Stimulated activated CD8-positive, alpha-beta memory T cell treated with anti-CD3 and anti-CD28 coated beads, Interleukin-4, amount 100 ng/mL, for 1 hour (primary cell): ENCODE measurements at places on chromosomes 4 and X.
A peak's percentile ranks its signal among the peaks of the same experiment; 100 is the strongest.

GRCh38 chr4:180052629-180053028 lies 2190.6 kb upstream of the TENM3 start:
- DNase-seq, result no peak

GRCh38 chrX:155263854-155264628 lies at the start of gene RAB39B:
TSS of gene RAB39B (minus strand) at chrX:155264491. CDS start at chrX:155264288, 203 bp downstream.
- DNase-seq, result peak; percentile 34

DNA sequence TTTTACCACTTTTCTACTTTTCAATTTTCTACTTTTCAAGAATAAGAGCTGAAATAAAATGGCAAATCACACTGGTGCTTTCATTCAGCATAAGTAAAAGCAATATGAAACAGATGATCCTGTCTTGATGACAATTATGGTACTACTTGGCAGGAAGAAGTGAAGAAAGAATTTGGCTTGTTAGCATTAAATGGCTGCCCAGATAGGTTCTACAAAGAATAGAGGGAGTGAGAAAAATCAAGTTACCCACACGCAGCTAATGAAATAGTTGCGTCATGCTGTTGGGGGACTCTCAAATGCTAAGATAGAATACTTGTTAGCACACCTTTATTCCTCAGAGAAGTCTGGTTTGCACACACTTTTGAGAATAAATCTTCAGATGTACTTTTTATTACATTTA lies 12.5 kb upstream of the LCORL start:
- DNase-seq, result no peak

- no peak for DNase-seq
Observed at GRCh38 chr4:56665781-56666180, 15.3 kb downstream of the HOPX start.

GRCh38 chr4:82599336-82599735 lies 37.5 kb upstream of the TMEM150C start:
- no peak for DNase-seq

GRCh38 chrX:154369449-154370299 lies 4.8 kb downstream of the FLNA start:
- DNase-seq, result peak; percentile 63

DNA sequence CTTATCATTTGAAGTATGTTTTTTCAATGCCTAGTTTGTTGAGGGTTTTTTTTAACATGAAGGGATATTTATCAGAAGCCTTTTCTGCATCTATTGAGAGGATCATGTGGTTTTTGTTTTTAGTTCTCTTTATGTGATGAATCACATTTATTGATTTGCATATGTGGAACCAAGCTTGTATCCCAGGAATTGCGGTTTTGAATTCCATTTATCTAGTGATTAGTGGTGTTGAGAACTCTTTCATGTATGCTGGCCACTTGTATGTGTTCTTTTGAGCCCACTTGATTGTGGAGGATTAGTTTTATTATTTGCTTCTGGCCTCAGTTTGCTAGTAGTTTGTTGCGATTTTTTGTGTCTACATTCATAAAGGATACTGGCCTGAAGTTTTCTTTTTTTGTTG lies 85.0 kb upstream of the CNKSR2 start:
- no peak for DNase-seq

- no peak for DNase-seq
Observed at GRCh38 chr4:122775987-122776836, 43.7 kb downstream of the BBS12 start.

GRCh38 chr4:114180481-114180880 lies 201.0 kb upstream of the ARSJ start:
- no peak for DNase-seq

GRCh38 chr4:168551945-168552695 lies 55.3 kb downstream of the PALLD start:
- DNase-seq, result no peak

DNA sequence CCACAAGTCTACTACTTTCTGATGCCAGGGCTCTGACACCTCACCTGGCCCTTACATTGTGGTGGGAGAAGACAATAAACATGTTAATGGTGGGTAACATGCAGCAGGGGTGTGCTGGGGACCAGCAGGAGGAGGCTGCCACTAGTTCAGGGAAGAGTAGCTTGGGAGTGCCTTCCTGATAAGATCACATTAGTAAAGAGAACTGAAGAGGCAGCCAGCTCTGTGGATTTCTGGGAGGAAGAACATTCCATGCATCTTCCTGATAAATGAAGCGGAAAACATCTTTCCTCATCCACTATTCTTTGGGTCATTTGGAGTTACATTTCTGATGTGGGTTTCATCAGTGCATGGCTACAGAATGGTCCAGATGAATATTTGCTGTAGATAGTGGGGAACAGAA lies 9.0 kb downstream of the RNF150 start:
- DNase-seq, result no peak

GRCh38 chr4:174764105-174764729 lies 64.8 kb downstream of the GLRA3 start:
- no peak for DNase-seq

DNA sequence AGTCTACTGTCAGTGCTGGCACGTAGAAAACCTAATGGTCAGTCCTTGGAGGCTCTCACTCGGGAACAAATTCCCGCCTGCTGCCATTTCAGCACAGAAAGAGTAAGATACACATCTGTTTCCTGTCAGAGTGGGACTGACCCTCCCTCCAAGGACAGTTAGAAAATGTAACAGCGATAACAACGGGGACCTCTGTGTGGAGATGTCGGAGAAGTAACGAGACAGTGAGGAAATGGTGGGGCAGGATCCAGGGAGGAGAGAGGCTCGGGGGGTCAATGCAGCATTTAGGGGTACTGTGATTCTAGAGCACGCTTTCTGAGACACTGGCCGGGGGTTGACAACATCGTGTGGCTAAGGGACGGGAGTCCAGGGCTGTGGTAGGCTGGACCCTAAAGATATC lies 36.0 kb upstream of the SORCS2 start:
- no peak for DNase-seq

- DNase-seq, result no peak
Observed at GRCh38 chr4:39814403-39815185, 116.7 kb downstream of the UBE2K start.

DNA sequence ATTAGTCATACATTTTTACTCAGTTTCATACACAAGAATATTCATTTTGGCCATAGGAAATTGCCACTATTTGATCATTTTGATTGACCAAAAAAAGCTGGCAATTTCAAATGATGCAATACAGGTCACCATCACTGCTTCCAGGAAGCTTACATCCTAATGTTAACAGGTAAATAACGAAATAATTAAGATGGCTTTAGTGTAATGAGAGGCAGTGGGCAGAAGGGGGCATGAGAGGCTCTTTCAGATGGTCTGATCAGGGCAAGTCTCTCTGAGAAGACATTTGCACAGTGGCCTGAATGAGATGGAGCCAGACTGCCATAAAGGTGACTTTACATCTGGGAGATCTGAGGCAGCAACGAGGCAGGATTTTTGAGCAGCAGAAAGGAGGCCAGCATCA lies 170.7 kb downstream of the SLIT2 start:
- DNase-seq, result no peak

- no peak for DNase-seq
Observed at GRCh38 chr4:82680834-82681233, 117.8 kb downstream of the SCD5 start.

DNA sequence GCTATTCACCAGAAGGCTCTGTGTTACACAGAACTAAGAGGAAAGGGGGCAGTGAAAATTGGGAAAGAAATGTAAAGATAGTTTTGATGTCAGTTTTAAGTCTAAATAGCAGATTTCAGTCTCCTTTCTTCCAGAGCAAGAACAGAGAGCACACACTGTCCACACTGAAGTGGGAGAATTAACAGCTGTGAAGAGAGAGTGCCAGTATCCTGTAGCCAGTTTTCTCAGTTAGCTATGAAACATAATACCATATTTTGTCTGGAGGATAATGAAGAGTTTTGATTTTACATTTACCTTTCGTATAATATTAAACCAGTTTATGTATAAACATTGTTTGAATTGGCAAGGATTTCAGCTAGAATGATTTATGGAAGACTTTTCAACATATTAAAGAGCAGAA lies 35.1 kb downstream of the FBXO8 start:
- DNase-seq, result no peak

GRCh38 chrX:30990361-30990760 lies 81.5 kb downstream of the FTHL17 start:
- no peak for DNase-seq

- no peak for DNase-seq
Observed at GRCh38 chr4:76950956-76951671, 1.6 kb downstream of the SEPTIN11 start.

DNA sequence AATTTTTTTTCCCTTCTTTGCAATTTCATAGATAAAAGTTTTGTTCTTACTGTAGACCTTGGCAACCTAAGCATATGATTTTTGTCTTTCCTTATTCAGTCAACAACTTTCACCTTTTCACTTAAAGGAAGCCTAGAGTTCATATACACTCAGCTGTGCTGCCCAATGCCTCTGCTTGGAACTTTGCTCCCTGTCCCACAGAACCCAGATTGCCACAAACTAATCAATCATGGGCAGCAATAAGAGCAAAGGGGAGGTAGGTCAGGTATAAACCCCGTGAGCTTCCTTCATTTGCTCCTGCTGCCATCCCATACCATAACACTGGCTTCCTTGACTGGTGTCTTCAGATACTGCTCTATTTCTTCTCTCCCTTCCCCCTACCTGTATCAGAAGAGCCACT lies 51.0 kb upstream of the BEND2 start:
- DNase-seq, result no peak

- DNase-seq, result no peak
Observed at GRCh38 chrX:123337886-123338639, 154.0 kb downstream of the GRIA3 start.

DNA sequence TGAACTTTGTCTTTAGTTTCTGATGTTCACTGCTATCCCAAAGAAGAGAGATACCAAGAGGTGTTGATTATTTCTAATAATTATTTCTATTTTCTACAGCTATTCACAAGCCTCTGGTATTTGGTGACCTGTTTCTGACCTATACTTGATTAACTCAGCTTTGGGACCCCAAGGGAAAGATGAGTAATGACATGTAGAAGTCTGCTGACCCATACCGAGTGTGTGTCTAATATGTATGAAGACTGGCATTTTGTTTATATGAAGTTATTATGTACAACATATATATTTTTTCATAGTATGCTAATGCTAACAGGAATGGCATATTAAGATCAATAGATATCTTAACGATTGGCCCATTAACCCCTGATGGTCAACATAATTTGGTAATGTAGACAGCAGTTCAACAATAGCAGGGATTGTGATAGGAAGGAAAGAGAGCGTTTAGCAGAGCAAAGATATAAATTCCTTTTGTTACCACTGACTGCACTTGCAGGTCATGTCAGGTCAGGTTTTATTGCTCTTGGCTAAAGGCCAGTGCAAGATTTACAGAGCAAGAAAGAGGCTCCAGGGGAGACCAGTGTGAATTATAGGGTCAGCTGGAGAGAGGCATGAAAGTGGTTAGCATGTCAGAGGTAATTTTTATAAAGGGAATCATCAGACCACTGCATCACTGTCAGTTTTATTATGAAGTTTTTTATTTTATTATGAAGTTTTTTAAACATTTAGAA lies 94.7 kb upstream of the DIPK2B start:
- DNase-seq, result no peak

GRCh38 chr4:18050448-18050847 lies 28.9 kb upstream of the LCORL start:
- DNase-seq, result no peak

DNA sequence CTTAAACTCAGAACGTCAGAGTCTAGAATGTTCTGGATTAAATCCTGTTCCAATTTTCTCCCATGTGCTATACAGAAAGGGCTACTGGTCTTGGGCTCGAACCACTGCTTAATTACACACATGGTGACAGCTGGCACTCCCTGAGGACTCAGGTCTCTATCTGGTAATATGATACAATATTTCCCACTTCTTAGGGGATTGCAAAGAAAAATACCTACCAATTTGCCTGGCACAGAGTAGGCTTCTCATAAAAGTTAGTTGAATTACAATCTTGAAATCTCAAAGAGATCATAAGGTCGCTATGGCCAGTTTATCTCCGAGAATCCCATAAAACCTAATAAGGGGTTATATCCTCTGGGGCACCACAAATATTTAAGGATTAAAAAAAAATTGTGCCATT lies 8.6 kb downstream of the GPM6B start:
- DNase-seq, result no peak

DNA sequence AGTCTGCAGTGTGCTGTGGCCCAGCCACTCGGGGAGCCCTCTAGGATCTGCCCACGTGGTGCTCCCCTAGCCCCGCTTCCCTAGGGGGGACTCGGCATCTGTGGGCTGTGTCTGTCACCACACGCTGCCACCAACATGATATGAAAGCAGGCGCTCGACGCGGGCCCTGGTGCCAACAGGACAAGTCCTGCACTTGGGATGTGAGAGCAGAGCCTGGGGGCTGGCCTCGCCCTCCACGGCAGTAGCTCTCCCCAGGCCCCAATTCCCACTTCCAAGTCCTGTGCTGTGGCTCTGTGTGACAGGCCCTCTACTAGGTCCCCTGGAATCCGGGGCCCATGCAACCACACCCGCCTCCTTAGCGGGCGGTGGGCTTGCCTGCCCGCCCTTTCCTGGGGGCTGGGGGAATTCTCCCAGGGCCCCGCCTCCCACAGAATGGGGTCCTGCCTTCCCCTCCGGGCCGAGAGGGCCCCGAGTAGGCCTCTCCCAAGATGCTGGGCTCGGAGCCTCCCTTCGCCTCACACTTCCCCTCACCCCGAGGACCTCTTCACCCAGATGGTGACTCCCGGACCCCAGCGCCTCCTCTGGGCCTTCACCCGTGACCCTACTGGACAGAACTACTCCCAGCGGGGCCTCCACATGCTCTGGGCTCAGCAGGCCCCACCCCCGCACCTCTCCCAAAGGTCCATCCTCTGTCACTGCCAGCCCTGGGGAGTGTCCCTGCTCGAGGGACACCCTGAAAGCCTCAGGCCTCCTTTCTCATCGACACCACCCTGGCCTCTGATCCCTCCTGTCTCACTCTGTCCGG lies 11.2 kb downstream of the LRPAP1 start:
- DNase-seq, result no peak

DNA sequence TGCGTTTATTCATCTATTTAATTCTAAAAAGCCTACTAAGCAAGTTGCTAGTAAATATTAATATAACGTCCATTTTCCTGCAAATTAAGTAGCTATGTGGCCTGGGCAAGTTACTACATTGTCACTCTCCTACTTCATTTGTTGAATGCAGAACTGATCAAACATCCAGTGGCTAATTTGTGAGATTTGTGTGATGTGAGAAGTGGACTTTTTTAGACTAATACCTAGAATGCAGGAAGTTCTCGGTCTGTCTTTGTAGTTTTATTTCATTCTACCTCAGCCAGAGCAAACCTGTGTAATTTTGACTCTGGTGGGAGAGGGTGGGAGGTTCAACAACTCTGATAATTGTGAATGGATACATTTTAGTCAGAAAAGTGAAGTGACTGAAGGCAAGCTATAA lies 840 bp downstream of the GUF1 start:
- no peak for DNase-seq

GRCh38 chr4:36138220-36138619 lies 106.1 kb downstream of the ARAP2 start:
- DNase-seq, result no peak
